Liver (tissue), 10 donors: ENCODE measurements at places on chromosomes 1 and 21. TPM values are rescaled to one million over a fixed set of nuclear protein-coding genes. Genes with fewer than 3 reads are reported as not detected.

The NBPF6 gene
- total RNA-seq, result not detected

The CA14 gene
- total RNA-seq, result 0.42 TPM

The FCRL5 gene
- 0.37 TPM for total RNA-seq

The DENND2D gene
- 14.9 TPM for total RNA-seq

The TCHH gene
- total RNA-seq, result 0.05 TPM

The LDLRAD1 gene
- total RNA-seq, result not detected

The TEDDM1 gene
- not detected for total RNA-seq

The PRKACB gene
- 18.2 TPM for total RNA-seq

The KCND3 gene
- total RNA-seq, result 1.0 TPM

The KRTAP7-1 gene
- not detected for total RNA-seq

The MCL1 gene
- 94.6 TPM for total RNA-seq

The NEXN gene
- 0.51 TPM for total RNA-seq

The HEYL gene
- 1.7 TPM for total RNA-seq

GRCh38 chr1:225413708-225414375 lies 14.0 kb downstream of the LBR start:
- DNase-seq, result no peak

GRCh38 chr1:211653959-211654496 lies 21.4 kb downstream of the NEK2 start:
- DNase-seq, result no peak

- DNase-seq, result no peak
These were observed 560.8 kb downstream of the NEGR1 start for GRCh38 chr1:71721532-71721931.

GRCh38 chr1:233569636-233570035 lies 44.3 kb upstream of the KCNK1 start:
- DNase-seq, result no peak

- no peak for DNase-seq
These were observed 22.9 kb downstream of the CITED4 start for GRCh38 chr1:40838980-40839942.

- no peak for DNase-seq
These were observed 199.3 kb upstream of the ZC3H12A start for GRCh38 chr1:37274938-37275631.

DNA sequence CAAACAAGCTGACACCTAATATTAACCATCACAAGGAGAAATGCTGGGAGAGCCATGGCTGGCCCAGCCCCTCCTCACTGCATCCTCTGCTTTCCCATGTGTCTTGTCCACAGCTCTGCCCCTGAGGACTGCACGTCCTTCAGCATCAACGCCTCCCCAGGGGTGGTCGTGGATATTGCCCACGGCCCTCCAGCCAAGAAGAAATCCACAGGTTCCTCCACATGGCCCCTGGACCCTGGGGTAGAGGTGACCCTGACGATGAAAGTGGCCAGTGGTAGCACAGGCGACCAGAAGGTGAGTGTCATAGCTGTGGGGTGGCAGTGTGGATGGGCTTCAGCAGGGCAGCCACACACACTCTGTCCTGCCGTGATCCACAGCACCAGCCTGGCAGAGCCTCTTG lies 22.9 kb downstream of the PADI4 start:
- DNase-seq, result no peak

DNA sequence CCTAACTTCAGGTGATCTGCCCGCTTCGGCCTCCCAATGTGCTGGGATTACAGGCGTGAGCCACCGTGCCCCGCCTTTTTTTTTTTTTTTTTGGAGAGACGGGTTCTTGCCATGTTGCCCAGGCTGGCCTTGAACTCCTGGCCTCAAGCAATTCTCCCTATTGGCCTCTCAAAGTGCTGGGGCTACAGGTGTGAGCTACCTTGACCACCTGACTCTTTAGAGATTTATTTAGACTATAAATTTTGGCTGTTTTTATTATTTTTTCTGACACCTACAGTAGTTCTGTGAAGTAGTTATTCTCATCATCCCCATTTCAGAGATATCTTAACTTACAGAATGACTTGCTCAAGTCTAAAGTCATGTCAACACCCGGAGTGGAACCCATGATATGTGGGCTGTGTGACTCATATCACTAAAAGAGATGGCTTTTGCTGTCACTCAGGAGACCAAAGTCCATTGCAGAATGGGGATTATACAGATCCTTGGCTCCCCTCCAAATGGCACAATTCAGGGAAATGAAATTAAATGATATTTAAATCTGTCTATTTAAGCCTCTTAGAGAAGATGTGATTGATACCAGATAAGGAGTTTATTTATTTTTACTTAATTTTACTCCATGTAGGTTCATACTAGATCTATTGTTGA lies 93.2 kb downstream of the CTH start:
- no peak for DNase-seq

DNA sequence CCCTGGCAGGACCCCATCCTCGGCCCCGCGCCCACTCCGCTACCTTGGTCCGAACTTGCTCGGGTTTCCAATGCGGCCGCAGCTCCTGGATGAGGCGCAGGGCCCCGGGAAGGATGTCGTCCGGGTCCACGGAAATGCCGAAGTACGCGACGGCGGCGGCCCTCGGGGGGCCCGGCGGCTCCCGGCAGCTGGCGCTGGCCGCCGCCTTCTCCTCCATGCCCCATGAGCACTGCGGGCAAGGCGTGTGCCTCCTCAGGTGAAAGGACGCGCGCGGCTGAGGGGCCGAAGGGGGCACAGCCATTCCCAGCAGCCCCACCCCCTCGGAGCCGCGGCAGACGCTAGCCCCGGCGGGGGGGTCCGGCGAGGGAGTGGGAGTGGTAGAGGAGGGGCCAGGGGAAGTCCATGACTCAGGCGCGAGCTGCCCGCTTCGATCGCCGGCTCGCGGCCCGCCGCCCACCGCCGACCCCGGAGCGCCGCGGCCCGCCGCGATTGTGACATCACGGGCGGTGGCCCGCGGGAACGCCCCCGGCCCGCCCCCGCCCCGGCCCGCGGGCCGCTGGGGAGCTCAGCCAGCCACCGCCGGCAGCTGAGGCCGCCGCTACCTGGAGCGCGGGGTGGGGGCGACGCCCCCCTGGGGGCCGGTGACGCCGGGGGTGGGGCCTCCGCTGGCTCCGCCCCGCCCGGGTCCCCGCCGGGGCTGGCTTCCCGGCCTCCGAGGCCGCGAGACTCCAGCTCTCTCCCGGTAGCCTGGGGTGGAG lies at the start of gene ETNK2:
ETNK2 (minus strand) TSS at position 493 of the 758 bp plus-strand sequence; CDS start at position 301, 192 bp downstream.
- DNase-seq, result peak; percentile 67

DNA sequence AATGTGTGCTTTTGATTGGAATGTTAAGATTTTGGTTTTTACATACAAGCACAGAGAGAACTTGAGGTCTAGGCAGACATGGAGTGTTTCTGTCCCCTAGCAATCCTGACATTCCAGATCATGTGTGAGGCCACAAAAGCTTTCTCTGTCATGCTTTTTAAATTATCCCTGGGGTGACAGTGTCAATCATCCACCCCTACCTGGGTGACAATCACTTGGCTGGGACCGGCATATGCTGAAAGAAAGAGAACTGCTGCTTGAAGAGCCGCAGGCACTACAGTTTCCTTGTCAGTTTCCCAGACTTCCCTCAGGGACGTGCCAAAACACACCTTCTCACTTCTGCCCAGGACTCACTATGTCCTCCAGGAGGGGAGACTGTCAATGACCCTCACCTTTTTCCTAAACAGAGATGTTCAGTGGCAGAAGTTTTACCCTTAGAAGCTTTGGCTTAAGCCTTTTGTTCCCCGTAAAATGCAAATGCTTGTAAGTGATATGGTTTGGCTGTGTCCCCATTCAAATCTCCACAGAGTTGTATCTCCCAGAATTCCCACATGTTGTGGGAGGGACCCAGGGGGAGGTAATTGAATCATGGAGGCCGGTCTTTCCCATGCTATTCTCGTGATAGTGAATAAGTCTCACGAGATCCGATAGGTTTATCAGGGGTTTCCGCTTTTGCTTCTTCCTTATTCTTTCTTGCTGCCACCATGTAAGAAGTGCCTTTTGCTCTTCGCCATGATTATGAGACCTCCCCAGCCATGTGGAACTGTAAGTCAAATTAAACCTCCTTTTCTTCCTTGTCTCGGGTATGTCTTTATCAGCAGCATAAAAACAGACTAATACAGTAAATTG lies 217.4 kb downstream of the FGGY start:
- DNase-seq, result no peak

DNA sequence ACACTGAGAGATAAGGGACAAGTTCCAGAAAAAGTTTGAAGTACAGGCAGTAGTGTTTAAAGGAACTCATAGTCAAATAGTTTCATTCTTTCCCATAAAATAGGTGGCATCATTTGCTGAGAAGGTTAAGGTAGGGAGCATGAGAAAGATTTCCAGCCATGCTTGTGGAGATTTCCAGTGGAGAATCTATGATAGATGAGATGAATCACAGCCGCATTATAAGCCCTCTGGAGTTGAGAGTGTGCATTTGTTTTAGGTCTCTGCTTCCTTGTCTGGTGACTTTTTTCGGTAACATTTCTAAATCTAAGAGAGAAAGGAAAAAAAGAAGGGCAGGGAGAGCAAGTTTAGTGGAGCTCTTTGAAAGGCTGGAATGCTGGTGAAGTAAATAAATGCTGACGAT lies 108.7 kb downstream of the DISP1 start:
- no peak for DNase-seq

- no peak for DNase-seq
These were observed 181.2 kb downstream of the PLPPR4 start for GRCh38 chr1:99445486-99445885.

DNA sequence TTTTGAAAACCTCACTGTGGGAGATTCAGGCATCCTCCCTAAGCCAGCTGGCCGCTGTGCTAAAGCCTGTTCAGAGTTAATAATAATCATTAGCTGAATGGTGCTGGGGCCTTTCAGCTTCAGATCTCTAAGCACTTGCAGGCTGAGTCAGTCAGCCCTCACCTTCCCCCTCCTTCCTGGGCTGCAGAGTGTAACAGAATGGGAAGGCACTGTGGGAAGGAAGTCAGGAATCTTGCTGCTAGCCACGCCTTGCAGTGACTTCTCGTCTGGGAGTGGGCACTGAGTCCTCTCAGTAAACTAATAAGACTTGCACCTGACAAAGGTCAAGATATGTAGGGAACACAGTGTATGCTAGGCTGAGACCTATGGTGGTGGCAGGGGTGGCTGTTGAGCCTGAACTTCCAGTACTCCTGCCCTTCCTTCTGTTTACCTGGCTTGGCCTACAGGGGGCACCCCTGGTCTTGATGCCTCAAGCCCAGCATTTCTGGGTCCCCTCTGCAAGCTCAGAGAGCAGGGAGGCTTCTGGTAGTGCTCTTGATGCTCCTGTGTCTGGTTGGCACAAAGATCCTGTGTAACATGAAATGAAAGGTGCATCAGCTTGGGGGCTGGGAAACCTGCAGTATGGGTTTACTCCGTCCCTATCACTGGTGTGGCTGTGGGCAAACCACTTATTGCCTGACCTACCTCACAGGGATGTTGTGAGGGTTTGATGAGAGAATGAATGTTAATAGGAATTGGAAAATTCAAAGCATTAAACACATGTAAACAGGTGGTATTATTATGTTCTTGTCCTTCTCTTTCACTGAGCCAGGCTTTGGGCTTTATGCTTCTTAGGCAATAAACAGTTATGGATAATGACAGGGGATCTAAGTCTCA lies 6.0 kb downstream of the CYB561D1 start:
- DNase-seq, result peak; percentile 47

DNA sequence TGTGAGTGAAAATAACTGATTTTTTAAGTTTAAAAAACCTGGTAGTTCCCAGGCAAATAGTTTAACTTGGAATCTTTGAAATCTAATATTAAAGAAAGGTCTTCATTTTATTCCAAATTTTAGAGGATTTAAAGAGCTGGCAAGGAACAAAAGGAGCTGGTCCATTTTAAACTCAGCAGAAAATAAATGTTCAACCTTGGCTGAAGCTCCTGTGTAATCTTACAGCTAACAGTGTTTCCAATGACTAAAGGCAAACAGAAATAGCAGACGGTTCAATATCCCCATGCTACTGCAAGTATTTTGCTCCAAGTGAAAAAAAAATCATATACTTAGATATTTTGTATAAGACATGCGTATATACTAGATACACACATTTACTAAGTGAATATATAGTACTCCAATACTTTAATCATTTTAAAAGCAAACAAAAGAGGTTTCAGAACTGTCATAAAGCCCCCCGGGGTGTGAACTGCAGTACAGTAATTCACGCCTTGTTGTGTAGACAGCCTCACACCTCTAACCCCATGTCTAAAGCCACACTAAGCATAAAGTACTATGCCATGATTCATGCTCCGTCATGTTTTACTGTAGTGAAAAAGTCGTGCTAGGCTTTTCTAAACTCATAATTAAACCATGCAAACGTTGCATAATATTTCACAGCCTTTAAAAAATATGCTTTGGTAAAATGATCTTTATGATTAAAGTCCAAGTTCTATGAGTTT lies 132.2 kb downstream of the CLIC6 start:
- DNase-seq, result no peak

- no peak for DNase-seq
These were observed 683.4 kb downstream of the PTPRC start for GRCh38 chr1:199322278-199322677.
